Effector CD4-positive, alpha-beta T cell (primary cell): ENCODE measurements at places on chromosomes 1 and 21.

DNA sequence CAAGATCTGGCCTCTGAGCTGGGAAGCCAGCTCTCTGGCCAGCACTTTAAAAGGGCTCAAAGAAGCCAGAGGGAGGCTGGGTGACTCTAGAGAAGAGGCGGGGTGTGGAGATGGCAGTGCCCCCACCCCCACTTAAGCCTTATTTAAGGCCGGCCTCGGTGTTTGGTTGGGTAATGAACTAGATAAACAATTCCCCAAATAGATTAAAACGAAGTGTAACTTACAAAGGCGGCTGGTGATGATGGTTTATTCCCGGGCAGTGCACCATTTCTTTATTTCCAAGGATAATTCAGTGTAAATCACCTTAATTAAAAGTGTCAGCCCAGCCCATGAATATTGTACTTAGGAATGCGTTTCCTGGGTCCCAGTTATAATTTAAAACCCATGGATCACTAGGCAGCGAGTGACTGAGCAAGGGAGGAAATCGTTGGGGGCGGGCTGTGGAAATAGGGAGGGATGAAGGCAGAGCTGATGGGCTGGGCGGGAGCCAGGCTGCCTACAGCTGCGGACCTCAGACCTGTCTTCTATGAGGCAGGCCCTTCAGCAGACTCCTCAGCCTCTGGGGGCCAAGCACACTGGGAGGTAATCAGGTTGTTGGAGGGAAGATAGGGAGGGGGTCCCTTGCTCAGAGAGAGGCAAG is 54.9 kb downstream of the TMEM53 start:
- DNase-seq, result no peak

- no peak for DNase-seq
These were observed 175.8 kb downstream of the SDCCAG8 start for GRCh38 chr1:243431591-243431990.

- DNase-seq, result no peak
These were observed 37.2 kb downstream of the ETNK2 start for GRCh38 chr1:204114606-204115005.

DNA sequence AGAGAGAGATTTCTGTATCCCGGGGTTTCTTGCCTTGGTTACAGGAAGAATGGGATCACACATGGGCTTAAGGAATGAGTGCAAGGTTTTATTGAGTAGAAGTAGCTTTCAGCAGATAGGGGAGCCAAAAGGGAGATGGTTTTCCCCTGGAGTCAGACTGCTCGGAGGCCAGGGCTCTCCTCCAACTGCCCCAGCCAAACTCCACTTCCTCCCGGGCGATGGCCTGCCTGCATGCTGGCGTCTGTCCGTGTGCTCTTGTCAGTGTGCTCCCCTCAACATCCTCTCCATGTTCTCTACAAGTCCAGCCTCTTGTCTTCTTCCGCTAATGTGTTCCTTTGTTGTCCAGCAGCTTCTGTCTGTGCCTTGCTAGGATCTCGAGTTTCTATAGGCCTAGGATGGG is 421.3 kb upstream of the ADGRL2 start:
- DNase-seq, result no peak

GRCh38 chr1:94022471-94023189 is 98.3 kb downstream of the ABCA4 start:
- no peak for DNase-seq

DNA sequence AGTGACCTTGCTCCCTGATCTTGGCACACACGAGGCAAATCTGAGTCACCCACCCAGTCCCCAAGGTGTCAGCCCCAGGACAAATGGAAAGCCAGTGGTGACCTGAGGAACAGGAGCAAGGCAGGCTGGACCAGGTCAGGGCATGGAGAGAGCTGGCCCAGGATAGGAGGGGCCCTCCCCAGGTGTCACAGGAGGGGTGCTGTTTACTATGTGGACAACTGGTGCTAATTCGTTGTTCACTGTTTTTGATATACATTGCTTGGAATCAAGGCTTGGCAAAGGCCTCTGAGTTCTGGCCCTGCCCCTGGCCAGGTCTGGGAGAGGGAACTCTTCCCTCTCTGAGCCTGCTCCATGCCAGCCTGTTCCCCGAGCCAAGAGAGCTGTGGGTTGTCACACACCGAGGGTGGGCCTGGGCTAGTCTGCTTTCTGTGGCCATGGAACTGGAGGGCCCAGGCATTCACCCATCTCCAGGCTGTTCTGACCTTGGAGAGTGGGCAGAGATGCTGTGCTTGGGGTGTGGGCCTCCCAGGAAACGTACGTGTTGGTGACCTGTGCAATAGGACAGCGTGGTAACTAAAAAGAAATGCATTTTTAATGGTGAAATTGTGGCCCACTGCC is 41.8 kb downstream of the CRYAA start:
- no peak for DNase-seq

GRCh38 chr1:92310185-92310597 is 11.3 kb downstream of the RPAP2 start:
- no peak for DNase-seq

GRCh38 chr1:189550498-189550897 is 927.2 kb downstream of the BRINP3 start:
- no peak for DNase-seq

DNA sequence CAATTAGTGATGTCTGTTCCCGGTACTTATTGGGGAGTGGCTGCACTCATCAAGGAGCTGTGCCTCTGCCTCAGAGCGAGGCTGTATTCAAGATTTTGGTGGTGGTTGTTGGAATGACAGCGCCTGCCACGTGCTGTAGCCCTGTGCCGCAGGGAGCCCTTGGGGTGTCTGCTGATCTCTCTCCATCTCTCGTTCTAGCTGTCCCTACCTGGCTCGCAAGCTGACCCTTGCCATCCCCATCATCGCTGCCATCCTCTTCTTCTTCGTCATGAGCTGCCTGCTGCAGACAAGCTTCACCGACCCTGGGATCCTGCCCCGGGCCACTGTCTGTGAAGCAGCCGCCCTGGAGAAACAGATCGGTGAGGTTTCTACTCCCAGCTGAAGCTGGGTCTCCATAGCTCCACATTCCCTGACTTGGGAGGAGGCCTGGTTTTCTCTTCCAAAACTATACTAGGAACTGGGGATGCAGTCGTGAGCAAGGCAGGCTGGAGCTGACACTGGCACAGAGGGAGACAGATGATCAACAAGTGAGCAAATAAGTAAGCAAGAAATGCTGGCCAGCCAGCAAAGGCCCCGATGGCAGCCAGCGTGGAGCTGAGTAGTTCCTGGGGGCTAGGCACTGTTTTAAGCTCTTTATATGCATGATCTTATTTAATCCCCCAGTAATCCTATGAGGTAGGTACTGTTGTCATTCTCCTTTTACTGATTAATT is 5.9 kb downstream of the ZDHHC18 start:
- no peak for DNase-seq
